ENCODE measurements at places on chromosomes 2 and 18. TPM values are rescaled to one million over a fixed set of nuclear protein-coding genes. Genes with fewer than 3 reads are reported as not detected.
A peak's percentile ranks its signal among the peaks of the same experiment; 100 is the strongest.

GRCh38 chr2:4077017-4077416 lies 373.6 kb downstream of the DCDC2C start:
- no peaks in the 10 kb centered on the region for H3K27me3 ChIP-seq
- no peak overlapping the region for H3K27ac ChIP-seq
- no peak overlapping the region for H3K4me3 ChIP-seq
- H3K36me3 ChIP-seq = no peaks in the 10 kb centered on the region
- no peak for DNase-seq

- H3K4me1 ChIP-seq = no peaks in the 10 kb centered on the region
- H3K36me3 ChIP-seq = no peaks in the 10 kb centered on the region
- H3K4me3 ChIP-seq = no peak overlapping the region
- H3K27ac ChIP-seq = no peak overlapping the region
Observed at GRCh38 chr2:206250041-206250897, 24.2 kb upstream of the ZDBF2 start.

GRCh38 chr2:40298026-40298425 lies 153.9 kb downstream of the SLC8A1 start:
- H3K27ac ChIP-seq = no peak overlapping the region
- H3K36me3 ChIP-seq = no peaks in the 10 kb centered on the region
- no peak overlapping the region for H3K4me3 ChIP-seq
- DNase-seq = no peak

GRCh38 chr18:79393635-79394533 lies 1.8 kb upstream of the NFATC1 start:
- peak; percentile 82 for DNase-seq
- H3K27me3 ChIP-seq = peaks cover 2% of the 10 kb centered on the region
- peaks cover 29% of the 10 kb centered on the region for H3K4me1 ChIP-seq
- H3K27ac ChIP-seq = peak overlapping the region; percentile 79

- no peak overlapping the region for H3K4me3 ChIP-seq
- peaks cover 27% of the 10 kb centered on the region for H3K4me1 ChIP-seq
- no peaks in the 10 kb centered on the region for H3K36me3 ChIP-seq
- DNase-seq = no peak
- no peaks in the 10 kb centered on the region for H3K27me3 ChIP-seq
- no peak overlapping the region for H3K27ac ChIP-seq
Observed at GRCh38 chr2:28096421-28096820, 205.9 kb downstream of the BABAM2 start.

- no peaks in the 10 kb centered on the region for H3K4me1 ChIP-seq
- H3K27me3 ChIP-seq = no peaks in the 10 kb centered on the region
- H3K4me3 ChIP-seq = no peak overlapping the region
- DNase-seq = no peak
- H3K27ac ChIP-seq = no peak overlapping the region
Observed at GRCh38 chr2:107545066-107545465, 281.6 kb upstream of the RGPD4 start.

DNA sequence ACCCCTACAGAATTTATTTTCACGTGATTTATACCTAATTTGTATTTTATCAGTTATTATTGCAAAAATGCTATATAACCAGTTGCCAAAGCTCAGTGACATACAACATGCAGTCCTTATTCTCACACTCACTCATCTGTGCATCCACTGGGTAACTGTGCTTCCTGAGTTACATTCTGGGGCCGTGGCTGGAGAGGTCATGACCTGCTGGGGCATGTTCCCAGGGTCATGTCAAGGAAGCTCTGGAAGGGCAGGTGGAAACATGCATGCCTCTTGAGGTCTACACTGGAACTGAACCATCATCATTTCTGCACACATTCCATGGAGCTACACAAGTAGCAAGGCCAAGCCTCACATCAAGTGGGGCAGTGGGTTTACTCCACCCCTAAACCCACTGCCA lies 715.5 kb downstream of the CNTNAP5 start:
- DNase-seq = no peak
- no peaks in the 10 kb centered on the region for H3K4me1 ChIP-seq
- no peaks in the 10 kb centered on the region for H3K36me3 ChIP-seq
- no peak overlapping the region for H3K4me3 ChIP-seq
- no peaks in the 10 kb centered on the region for H3K27me3 ChIP-seq

DNA sequence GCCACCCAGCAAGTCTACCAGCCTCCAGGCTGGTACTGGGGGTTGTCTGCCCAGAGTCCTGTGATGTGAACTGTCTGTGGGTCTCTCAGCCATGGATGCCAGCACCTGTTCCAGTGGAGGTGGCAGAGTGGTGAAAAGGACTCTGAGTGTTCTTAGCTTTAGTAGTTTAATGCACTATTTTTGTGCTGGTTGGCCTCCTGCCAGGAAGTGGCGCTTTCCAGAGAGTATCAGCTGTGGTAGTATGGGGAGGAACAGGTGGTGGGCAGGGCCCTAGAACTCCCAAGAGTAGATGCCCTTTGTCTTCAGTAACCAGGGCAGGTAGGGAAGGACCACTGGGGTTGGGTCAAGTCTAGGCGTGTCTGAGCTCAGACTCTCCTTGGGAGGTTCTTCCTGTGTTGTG lies 356.7 kb downstream of the STK39 start:
- no peaks in the 10 kb centered on the region for H3K36me3 ChIP-seq
- DNase-seq = no peak
- no peak overlapping the region for H3K27ac ChIP-seq
- no peaks in the 10 kb centered on the region for H3K4me1 ChIP-seq
- H3K27me3 ChIP-seq = no peaks in the 10 kb centered on the region
- no peak overlapping the region for H3K4me3 ChIP-seq

DNA sequence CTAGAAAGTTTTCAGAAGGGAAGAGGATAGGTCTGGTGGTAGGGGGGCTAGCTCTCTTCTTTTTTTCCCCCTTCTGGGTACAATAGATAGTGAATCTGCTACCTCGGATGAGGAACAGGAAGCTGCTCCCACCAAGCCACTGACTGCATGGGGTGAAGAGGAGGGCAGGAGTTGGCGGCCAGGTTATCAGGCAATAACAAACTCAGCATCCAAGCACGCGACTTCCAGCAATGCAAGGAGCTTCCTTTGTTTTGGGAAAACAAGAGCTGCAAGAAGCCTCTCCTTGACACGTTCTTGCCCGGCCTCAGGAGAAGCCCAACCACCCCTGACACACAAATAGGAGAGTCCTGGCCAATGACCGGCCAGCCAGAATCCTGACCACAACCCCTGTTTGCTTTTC lies 32.2 kb downstream of the NHEJ1 start:
- peaks cover 15% of the 10 kb centered on the region for H3K4me1 ChIP-seq
- H3K27ac ChIP-seq = no peak overlapping the region
- no peak overlapping the region for H3K4me3 ChIP-seq
- H3K27me3 ChIP-seq = no peaks in the 10 kb centered on the region
- no peak for DNase-seq

- DNase-seq = no peak
- H3K36me3 ChIP-seq = no peaks in the 10 kb centered on the region
- H3K4me1 ChIP-seq = no peaks in the 10 kb centered on the region
Observed at GRCh38 chr18:70301667-70302066, 12.8 kb downstream of the SOCS6 start.

DNA sequence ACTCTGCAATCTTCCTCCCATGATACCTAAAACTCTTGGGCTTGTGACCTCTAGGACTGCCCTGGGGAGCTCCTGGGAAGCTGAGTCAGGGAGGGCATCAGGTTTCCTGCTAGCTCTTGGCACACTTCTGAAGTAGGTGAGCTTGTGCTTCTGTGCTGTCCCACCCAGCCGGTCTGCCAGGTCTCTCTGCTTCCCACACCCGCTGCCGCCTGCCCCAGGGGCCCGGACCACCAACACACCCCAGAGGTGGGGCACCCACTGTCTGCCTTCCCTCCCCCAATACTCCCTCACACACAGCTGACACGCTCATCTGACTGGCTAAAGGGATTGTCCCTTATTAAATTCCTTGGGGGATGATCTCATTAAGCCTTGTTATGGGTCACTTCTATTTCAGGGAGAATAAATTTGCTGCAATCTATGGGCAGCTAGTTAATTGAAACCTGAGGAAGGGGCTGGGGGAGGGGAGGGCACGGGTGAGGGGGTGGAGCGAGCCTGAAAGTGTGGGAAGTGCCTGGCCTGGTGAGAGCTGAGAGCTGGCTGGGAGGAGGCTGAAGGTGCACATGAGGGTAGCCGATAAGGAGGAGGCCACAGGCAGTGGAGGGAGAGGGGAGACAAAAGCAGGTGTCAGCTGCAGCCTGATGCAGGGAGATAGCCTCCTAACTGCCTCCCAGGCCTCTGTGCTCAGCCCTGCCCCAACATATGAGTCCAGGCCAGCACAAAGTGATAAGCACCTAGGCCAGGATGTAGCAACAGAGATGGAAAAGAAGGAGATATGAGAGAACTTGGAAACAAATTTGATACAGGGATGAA lies 48.8 kb downstream of the HAUS1 start:
- H3K27ac ChIP-seq = no peak overlapping the region
- DNase-seq = no peak
- H3K4me3 ChIP-seq = no peak overlapping the region
- H3K36me3 ChIP-seq = no peaks in the 10 kb centered on the region
- peaks cover 9% of the 10 kb centered on the region for H3K4me1 ChIP-seq

DNA sequence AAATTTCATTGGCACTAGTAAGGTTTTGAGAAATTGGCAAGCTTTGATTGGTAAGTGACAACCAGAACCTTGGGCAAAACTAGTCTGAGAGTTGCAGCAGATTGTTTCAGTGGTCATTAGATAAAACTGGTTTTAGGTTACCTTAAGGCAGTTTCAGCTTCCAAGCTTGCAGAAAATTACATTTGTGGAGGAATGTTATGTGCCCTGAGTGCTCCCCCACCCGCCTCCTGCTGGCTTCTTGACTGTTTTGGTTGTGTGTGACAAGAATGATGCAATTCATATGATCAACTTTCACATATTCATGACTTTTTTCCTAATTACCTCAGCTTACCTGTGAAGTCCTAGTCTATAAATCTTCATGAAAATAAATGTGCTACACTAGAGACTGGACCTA lies 599.5 kb upstream of the ZNF804A start:
- H3K36me3 ChIP-seq = no peaks in the 10 kb centered on the region
- no peaks in the 10 kb centered on the region for H3K27me3 ChIP-seq
- no peak overlapping the region for H3K4me3 ChIP-seq
- no peak for DNase-seq
- H3K4me1 ChIP-seq = no peaks in the 10 kb centered on the region

GRCh38 chr2:54290356-54291025 lies 34.5 kb upstream of the TSPYL6 start:
- H3K27me3 ChIP-seq = no peaks in the 10 kb centered on the region
- H3K4me1 ChIP-seq = no peaks in the 10 kb centered on the region
- no peak overlapping the region for H3K4me3 ChIP-seq

DNA sequence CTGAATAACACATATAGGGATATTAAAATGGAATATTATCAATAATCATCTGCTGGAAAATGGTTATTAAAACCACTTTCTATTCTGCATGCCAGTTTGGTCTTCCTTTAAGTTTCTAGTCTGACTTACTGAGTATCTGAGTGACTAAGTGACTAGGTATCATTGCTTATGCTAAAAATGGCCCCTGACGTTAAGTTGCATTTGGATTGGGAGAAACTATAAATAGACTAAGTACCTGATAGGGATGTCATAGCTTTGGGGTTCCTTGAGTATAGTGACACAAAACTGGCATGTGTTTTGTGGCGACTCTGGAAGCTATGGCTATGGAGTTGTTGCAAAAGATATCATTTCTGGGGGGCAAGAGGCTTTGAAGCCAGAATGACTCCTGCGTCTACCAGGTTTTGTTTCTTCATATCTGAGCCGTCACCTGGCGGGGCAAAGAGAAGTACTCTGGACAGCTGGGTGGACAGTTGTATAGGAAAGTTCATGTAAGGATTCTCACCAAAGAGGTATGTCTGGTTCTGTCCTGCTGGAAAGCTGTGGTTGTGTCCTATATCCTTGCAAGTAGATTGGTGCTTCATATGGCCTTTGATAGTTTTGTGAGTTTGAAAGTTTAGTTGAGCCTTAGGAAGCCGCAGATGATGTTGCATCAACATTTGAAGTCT lies 17.9 kb downstream of the ITGAV start:
- no peaks in the 10 kb centered on the region for H3K36me3 ChIP-seq
- no peak overlapping the region for H3K27ac ChIP-seq
- H3K4me3 ChIP-seq = no peak overlapping the region
- no peaks in the 10 kb centered on the region for H3K27me3 ChIP-seq

- peak; percentile 40 for DNase-seq
- H3K36me3 ChIP-seq = no peaks in the 10 kb centered on the region
- no peaks in the 10 kb centered on the region for H3K27me3 ChIP-seq
- peaks cover 7% of the 10 kb centered on the region for H3K4me1 ChIP-seq
- peak overlapping the region; percentile 69 for H3K27ac ChIP-seq
Observed at GRCh38 chr2:233700028-233700635, 7.4 kb downstream of the UGT1A6 start.

Gene RUFY4
- 0.80 TPM for total RNA-seq

Gene ACOXL
- not detected for total RNA-seq

Gene TNP1
- not detected for total RNA-seq
